A673 (cell line): ENCODE measurements at places on chromosomes 1 and 21.

- DNase-seq = peak; percentile 27
Measured at GRCh38 chr1:72184099-72184701, 98.1 kb downstream of the NEGR1 start.

- DNase-seq = peak; percentile 75
Measured at GRCh38 chr1:168050307-168050706, 86.4 kb downstream of the GPR161 start.

DNA sequence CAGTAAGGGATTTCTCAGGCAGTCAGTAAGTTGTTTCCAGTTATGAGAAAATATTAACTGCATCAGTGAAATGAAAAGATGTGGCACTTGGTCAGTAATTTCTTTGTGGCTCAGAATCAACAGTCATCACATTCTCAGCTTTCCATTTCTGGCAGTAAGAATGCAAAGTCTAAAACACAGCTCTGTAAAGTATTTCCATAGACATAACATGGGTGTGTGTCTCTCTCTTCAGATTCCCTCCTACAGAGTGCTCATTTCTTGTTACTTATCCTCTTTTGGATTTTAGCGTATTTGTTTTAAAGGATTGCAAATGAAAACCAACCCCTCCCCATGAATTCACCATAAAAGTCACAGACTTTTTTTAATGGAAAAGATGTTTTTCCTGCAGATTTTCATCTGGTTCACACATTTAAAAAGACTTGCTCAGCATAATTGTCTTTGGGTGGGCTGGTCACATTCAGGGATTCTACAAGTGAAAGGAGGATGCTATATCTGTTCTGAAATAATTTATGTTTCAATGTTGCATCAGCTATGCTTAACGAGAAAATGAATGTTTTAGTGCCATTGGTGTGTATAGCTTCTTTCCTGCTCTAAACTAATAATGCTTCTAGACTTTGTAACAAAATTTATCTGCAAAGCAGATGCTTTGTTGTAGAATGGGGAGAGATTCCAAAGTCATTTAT lies 34.6 kb upstream of the CD55 start:
- no peak for DNase-seq

GRCh38 chr1:241482761-241483250 lies 36.7 kb downstream of the FH start:
- peak; percentile 79 for DNase-seq

GRCh38 chr1:94884106-94884505 lies 42.8 kb downstream of the CNN3 start:
- no peak for DNase-seq

DNA sequence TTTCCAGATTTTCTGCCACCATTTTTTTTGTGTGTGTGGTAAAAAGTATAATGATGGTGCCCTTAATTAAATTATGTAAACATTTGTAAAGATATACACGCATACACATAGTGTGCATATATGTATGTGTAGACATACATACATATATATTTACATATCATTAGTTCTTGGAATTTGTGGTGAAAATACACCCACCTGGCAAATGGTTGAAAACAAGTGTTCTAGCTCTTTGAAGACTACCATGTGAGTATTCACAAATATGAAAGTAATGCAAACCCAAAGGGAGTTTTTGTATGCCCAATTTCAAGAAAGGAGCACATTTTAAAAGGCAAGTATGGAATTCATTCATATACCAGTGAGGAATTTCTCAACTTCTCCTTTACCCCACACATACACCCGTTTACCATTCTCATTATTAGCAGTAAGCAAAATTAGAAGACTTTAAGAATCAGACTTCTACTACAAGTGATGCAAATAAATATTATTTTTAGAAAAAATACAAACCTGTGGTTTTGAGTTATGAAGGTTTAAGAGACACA lies 8.0 kb downstream of the RABGAP1L start:
- no peak for DNase-seq

GRCh38 chr1:241638909-241639622 lies 1.1 kb downstream of the CHML start:
- peak; percentile 1 for DNase-seq

- no peak for DNase-seq
Measured at GRCh38 chr1:21912038-21912758, 24.9 kb downstream of the HSPG2 start.

GRCh38 chr1:26069941-26070295 lies 2.5 kb upstream of the TRIM63 start:
- DNase-seq = no peak

GRCh38 chr1:156725683-156726280 lies 2.5 kb upstream of the METTL25B start:
- peak; percentile 85 for DNase-seq

- DNase-seq = no peak
Measured at GRCh38 chr1:199132006-199132405, 493.2 kb downstream of the PTPRC start.

- peak; percentile 54 for DNase-seq
Measured at GRCh38 chr1:87330057-87330884, 1.6 kb downstream of the LMO4 start.
